Mesangial cell (primary cell): ENCODE measurements at places on chromosomes 5 and 9. TPM values are rescaled to one million over a fixed set of nuclear protein-coding genes. Genes with fewer than 3 reads are reported as not detected.

FAM78A gene
- 1.1 TPM in 2 replicates for total RNA-seq

SH3TC2 gene
- total RNA-seq, result under 0.01 and 0.65 TPM in 2 replicates

PCDHB1 gene
- total RNA-seq, result not detected in 2 replicates

ZNF367 gene
- total RNA-seq, result 1.3 and 6.5 TPM in 2 replicates

NDUFB6 gene
- total RNA-seq, result 28.9 and 38.6 TPM in 2 replicates

PCDHA9 gene
- total RNA-seq, result under 0.01 TPM in 1 of 2 replicates, not detected in the other

ZNF300 gene
- 3.7 and 4.1 TPM in 2 replicates for total RNA-seq
